ENCODE measurements at places on chromosomes 12 and 14.
A peak's percentile ranks its signal among the peaks of the same experiment; 100 is the strongest.

GRCh38 chr12:633731-634130 is 29.5 kb downstream of the NINJ2 start:
- DNase-seq, result no peak

GRCh38 chr12:47361389-47362021 is 281.7 kb upstream of the AMIGO2 start:
- no peak for DNase-seq

- no peak for DNase-seq
Observed at GRCh38 chr12:20508359-20508758, 140.0 kb downstream of the PDE3A start.

- no peak for DNase-seq
Observed at GRCh38 chr14:22598896-22599244, 770 bp downstream of the ABHD4 start.

GRCh38 chr12:83996671-83997070 is 915.9 kb downstream of the SLC6A15 start:
- no peak for DNase-seq

GRCh38 chr12:119153477-119154434 is 25.0 kb upstream of the HSPB8 start:
- peak; percentile 37 for DNase-seq

DNA sequence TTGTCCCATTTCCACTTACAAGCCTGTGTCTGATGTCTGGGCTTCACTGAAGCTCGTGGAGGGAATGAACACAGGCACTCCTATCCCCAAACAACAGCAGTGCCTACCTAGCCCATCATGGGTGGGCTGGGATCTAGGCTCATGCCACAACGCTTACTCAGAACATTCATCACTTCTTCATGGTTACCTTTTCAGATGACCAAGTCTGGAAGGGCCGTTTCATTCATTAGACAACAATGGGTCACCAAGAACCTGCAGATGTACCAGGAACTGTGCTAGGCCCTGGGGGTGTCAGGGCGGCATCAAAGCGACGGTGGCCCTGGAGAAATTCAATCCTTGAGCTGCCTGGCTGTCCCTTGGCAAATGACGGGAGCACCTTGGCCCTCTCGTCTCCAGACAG is 64.9 kb upstream of the FZD10 start:
- DNase-seq, result no peak

DNA sequence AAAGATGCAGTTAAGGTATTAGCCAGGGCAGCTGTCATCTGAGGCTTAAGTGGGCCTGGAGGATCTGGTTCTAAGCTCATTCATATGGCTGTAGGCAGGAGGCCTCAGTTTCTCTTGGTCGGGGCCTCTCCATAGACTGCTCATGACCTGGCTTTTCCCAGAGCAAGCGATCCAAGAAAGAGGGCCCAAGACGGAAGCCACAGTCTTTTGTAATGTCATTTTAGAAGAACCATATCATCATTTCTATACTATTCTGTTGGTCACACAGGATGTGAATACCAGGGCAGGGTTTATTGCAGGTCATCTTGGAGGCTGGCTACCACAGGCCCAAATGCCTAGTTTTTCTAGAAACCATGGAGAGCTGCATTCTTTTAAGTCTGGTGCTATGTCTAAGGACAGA is 47.7 kb downstream of the GNG2 start:
- no peak for DNase-seq

- no peak for DNase-seq
Observed at GRCh38 chr14:104942586-104942985, 17.9 kb downstream of the PLD4 start.

DNA sequence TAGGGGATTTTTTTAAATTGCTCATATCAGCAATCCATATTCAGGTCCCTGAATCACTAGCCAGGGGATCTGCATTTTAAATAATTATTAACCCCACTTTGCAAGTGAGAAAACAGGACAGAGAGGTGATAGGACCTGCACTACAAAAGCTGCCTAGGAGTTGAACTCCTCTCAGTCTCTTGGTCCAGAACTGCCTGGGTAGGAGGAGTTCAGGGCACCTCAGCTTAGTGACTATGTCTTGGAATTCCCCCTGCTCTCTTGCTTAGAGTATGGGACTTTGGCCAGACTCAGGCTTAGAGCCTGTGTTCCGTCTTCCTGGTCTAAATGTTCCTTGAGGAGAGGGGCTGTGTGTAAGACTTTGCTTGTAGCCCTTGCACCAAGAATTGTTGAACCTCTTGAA is 68.2 kb upstream of the WSCD2 start:
- no peak for DNase-seq

DNA sequence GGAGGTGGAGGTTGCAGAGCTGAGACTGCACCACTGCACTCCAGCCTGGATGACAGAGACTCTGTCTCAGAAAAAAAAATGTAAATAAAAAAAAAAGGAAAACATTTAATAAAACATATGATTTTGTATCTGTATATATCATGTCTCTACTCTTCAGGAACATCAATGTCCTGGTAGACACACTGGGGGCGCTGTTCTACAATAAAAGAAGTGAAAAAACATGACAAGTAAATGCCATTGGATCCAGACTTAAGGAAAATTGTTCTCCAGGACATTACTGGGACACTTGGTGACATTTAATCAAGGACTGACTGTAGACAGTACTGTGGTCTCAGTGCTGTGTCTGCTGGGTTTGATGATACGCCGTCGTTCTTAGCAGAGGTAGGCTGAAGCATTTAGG is 15.5 kb upstream of the KLC1 start:
- DNase-seq, result peak; percentile 33

- no peak for DNase-seq
Observed at GRCh38 chr14:99127651-99128167, 144.3 kb downstream of the BCL11B start.

- no peak for DNase-seq
Observed at GRCh38 chr14:60171690-60172089, 6.5 kb upstream of the DHRS7 start.

GRCh38 chr12:75991753-75992152 is 39.8 kb downstream of the PHLDA1 start:
- no peak for DNase-seq

GRCh38 chr12:75585330-75585729 is 73.9 kb upstream of the KRR1 start:
- DNase-seq, result no peak

DNA sequence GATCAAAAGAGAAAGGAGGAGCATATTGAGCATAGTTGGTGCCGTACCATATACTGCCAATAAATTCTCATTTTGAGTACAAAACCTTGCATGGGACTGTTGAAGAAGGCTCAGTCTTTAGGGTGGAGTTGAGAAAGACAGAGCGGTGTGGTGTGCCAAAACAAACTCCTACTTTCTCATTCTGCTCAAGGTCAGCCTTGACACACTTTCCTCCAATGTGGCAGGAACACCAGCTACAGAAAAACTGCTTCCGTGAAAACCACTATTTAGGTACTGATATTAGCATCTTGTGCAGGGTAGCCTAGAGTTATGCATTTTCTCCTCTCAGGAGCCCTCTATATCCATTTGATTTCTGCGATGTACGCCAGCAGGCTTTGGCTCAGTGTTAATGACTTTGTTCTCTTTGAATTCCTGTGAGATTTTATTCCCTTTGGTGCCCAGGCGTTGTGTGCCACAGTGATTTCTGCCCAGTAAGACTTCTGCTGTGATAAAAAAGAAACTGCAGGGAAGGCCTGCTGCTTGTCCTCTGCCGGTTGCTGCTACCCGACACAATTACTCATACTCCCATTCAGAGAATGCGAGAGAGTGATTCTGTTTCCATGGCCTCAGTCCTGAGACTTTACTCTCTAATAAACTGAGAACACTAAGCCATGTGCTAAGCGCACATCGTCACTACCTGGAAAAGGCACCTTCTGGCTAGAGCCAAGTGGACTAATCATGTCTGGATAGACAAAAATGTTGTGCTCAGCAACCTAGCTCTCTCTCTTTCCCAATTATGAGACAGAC is 88.3 kb upstream of the MDM1 start:
- no peak for DNase-seq

DNA sequence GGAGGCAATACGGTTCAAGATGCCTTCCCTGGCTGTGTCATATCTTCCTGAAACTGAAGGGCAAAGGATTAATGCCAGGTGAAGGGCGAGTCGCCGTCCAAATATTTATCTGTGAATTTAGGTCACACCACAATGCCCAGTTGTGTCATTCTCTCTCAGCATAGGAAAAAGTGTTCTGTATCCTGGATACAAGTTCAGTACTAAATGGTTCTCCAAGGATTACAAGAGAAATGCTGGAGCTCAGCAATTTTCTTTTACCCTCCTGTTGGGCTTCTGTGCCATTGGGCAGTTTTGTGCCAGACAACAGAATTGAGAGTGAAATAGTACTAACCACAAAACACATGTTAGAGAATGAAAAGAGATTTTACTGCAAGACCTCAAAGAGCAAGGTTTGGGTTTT is 493.9 kb downstream of the EGLN3 start:
- DNase-seq, result no peak

DNA sequence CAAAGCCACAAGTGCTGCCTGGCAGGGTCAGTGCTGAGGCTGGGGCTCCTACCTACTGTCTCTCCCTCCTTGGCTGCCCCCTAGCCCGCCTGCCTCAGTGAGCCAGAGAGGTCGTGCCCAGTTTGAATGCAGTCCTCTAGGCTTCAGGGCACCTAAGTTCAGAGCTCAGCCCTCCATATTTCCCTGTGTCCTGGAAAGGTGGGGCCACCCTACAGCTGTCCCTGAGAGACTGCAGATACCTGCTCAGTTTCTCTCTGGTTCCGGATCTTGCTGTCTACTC is 142.6 kb downstream of the CALM1 start:
- DNase-seq, result no peak

DNA sequence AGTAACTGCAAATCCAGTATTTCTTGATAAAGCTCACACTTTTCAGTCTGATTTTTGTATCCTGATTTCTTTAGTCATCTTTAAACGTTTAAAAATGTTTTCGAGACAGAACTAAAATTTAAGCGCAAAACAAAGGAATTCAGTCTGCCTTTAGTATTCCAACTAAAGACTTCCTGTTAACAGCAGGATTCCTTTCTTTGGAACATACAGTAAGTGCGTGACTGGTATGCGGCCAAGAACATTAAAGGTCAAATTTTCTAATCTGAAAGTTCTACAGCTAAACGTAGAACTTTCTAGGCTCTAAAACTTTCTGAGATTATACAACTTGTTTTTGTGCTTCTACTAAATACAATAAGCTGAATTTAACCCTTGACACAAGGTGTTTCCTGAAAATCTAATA is 9.9 kb downstream of the SAV1 start:
- DNase-seq, result no peak

GRCh38 chr12:29863665-29864064 is 79.9 kb upstream of the TMTC1 start:
- no peak for DNase-seq

DNA sequence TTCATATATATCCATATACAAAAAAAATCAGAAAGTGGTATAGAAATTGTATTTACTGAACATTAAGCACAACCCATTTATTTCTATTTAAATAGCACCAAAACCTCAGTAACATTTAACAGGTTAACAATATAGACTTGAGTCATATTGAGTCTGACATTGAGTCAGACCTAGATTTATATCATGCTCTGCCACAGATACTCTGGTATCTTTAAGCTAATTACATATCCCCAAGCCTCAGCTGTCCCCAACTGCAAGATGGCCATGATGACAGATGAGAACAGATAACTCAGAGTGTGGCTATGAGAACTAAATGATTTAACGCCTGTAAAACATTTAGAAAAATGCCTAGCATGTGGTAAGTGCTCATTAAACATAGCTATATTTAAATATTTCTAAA is 40.3 kb downstream of the IFNG start:
- no peak for DNase-seq

GRCh38 chr12:50914872-50915484 is 37.4 kb upstream of the HIGD1C start:
- DNase-seq, result no peak

DNA sequence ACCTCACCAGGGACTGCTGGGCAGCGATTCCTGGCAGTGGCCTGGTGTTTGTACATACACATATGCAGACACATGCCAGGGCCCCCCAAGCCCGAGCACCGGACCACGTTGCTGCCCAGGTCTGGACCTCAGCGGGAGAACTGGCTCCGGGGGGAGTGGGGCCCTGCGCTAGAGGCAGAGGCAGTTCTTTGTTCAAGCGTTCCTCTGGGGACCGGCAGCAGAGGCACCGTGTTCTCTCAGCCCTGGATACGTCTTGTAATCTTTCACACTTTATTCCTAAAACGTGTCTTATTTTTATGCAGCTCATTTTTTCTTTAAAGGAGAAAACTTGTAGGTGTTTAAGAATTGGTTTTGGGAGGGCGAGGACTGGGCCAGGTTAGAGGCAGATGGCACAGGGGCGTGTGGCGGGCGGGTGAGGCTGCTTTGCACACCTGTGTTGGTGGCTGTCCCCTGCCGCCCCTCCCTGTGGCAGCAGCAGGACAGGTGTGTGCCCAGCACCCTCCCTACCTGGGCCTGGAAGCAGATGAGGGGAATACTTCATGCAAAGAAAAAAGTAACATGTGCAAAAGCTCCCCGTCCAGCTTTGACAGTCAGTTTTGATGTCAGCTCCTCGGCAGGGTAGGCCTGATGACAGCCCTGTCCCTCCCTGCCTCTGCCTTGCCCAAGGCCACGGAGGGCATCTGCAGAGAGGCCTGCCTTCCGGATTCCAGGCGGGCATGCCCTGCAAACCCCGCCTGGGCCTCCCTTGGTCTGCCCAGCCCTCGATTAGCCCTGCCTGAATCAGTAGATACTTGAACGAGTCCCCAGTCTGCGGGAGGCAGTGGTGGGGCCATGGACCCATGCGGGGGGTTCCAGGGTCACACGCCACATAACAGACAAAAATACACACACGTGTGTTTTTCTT is 7.0 kb upstream of the PUS1 start:
- no peak for DNase-seq

GRCh38 chr14:33855672-33856071 is 95.2 kb downstream of the EGLN3 start:
- DNase-seq, result no peak

- DNase-seq, result no peak
Observed at GRCh38 chr12:123942911-123943648, 29.6 kb downstream of the CCDC92 start.

DNA sequence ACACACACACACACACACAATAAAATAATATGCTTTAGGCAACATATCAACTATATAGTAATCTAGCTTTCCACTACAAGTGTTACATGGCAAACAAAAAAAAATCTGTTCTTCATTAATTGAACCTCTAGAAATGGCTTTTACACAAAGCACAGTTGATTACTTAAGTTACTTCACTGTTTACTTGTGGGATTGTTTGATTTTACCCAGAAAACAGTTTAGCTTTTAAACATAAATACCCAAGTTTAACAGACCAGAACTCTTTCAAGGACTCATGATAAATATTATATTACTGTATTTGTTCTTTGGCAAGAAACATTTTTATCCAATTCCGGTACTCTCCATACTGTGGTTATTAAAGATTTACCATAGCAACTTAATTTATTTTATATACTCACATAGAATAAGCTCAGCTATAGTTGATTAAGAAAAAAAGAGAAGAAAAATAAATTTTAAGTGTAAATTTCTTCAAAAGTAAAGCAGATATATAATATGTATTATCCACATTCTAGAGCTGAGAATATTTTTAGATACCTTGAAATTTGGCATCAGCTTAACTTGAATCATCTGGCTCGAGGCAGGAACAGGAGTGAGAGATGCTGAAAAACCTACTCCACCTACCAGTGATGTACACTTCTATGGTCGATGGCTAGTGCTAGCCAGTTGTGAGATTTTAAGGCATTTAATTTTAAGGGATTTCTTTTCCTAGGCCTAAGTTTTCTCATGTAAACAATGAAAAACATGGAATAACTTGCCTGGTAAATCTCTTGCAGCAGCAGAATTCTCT is 126.0 kb downstream of the BTG1 start:
- DNase-seq, result no peak

GRCh38 chr12:8946733-8947132 is 2.7 kb downstream of the M6PR start:
- no peak for DNase-seq

GRCh38 chr12:72753571-72753970 is 481.4 kb downstream of the TRHDE start:
- no peak for DNase-seq

- DNase-seq, result peak; percentile 8
Observed at GRCh38 chr14:105148604-105149145, 19.9 kb downstream of the JAG2 start.

Data from BE2C (cell line).